NCI-H146 (cell line): ENCODE measurements at places on chromosomes 3 and 15.

DNA sequence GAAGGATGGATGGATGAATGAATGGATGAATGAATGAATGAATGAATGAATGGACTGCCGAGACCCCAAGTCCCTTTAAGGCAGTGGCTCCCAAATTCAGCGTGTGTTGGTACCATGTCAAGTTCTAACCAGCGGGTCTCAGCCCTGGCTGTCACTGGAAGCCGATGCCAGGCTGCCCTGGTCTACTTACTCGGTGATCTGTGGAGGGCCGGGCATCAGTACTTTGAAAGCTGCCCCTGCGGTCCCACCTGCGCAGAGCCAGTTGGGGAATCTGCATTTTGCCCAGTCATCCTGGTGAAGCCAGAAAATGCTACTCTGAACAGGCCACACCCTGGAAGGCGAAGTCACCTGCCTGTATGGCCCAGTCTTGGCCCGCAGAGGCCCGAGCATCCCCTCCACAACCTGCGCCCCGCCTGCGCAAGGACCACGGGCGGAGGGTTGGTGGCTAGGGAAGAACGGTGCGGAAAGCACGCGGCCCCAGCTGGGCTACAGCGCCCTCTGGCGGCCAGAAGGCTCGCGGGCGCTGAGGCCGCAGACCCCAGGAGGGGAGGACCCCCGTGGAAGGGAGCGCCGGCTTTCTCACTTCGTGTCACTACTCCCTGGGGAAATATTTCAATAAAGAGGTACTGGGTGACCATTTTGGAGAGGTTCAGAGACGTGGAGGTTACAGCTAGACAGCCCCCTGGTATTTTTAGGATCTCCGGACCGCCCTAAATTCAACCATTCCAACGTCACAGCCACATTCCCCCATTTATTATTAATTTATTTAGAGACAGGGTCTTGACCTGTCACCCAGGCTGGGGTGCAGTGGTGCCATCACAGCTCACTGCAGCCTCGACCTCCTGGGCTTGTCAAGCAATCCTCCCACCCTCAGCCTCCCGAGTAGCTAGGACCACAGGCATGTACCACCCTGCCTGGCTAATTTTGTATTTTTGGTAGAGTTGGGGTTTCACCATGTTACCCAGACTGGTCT is 34.9 kb downstream of the PRKCD start:
- peak; percentile 49 for DNase-seq

DNA sequence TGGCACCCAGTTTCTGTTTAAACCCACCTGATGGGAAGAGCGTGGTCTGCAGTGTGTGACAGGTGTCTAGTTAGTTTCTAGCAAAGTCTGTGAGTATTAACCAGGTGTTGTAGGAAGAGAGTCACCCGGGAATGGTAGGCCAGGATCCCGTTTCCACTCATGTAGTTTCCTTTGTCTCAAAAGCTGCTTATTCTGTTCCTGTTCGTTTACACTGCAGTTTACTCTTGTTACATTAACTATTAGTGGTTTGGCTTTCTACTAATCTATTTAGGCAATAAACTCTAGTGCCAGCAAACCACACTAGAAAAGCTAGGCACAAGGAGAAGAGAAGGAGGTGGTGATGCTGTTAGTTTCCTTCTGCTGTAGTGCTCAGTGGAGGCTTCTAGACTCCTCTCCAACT is 32.7 kb downstream of the WDR76 start:
- no peak for DNase-seq

DNA sequence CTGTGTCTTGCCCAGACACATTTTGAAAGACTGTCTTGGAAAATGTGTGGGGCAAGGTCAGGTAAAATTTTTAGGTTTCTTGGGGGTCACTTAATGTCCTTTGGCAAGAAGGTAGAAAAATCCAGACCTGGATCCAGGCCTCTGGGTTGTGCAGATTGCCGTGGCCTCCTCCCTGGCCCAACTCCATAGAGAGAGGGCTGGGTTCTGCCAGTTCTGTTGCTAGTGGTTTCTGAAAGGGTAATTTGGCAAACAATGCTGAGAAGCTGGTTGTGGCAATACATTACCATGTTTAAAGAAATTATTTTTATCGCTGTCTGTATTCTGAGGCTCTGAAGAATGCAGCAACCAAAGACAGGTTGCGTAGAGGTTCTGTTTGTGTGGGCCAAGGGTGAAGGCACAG is 20.2 kb upstream of the TMEM158 start:
- DNase-seq, result no peak

DNA sequence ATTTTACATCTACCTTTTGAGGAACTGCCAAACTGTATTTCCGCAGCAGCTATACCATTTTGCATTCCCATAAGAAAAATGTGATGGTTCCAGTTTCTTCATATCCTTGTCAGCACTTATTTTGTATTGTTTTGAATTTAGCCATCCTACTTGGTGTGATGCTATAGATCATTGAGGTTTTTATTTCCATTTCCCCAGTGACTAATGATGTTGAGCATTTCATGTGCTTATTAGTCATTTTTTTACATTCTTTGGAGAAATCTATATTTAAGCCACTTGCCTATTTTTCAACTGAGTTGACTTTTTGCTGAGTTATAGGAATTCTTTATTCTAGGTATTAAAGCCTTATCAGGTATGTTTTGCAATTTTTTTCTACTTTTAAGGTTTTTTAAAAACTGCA is 347.6 kb upstream of the RARB start:
- no peak for DNase-seq

DNA sequence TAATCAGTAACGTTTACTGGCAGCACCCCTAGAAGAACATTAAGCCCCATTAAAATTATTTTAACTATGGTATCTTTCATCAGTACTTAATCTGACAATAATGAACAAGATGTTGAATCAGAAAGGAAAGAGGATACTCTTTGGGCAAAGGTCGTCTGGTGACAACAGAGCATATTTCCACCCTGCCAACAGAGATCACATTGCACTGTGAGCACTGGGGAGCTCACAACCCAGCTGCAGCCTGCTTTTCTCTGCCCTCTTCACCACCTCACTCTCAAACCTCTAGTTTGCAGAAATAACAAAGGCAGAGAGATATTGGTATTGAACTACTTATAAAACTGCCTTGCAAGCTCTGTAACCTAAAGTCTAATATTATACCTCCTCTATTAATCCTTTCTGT is 130.0 kb downstream of the FBN1 start:
- DNase-seq, result peak; percentile 15

DNA sequence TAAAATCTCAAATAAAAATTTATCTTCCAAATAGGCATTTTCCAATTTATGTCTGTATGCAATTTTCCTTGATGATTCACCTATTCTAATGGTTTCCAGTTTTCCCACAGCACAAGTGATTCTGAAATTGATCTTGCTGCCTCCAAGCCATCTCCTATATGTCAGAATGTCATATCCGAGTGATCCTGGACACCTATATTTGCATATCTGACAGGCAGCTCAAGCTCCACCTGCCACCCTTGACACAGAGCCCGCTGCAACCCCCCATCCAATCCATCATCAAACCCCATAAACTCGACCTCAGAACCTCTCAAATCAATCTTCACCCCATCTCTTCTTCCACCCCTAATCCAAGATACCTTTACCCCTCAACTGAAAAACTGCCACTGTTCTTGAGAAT is 579.5 kb downstream of the EPHB1 start:
- no peak for DNase-seq

DNA sequence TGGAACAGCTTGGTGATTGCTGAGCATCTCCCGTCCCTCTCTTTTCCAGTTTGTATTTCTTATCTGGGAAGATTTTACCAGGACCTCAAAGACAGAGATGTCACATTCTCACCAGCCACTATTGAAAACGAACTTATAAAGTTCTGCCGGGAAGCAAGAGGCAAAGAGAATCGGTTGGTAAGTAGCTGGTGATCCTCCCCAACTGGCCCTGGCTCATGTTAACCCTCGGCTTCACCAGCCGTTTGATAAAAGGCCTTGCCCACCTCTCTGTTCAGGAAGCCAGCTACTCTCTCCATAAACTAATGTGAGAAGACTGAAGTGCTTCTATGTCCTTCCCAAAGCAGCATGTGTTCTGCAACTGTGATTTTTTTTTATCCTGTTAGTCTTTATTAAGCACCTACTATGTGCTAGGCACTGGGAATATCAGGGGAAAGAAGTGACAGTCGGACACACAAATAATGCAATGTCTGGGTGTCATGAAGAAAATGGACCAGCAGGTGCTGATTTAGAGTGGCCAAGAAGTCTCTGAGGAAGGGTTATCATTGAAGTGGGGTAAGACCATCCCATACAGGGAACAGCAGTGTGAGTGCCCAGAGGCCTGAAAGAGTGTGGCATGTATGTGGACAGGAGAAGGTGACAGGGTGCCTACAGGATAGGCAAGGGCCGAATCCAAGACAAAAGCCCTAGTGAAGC is 1.2 kb downstream of the MANF start:
- no peak for DNase-seq

GRCh38 chr15:55791551-55792400 is 48.8 kb upstream of the PRTG start:
- no peak for DNase-seq

DNA sequence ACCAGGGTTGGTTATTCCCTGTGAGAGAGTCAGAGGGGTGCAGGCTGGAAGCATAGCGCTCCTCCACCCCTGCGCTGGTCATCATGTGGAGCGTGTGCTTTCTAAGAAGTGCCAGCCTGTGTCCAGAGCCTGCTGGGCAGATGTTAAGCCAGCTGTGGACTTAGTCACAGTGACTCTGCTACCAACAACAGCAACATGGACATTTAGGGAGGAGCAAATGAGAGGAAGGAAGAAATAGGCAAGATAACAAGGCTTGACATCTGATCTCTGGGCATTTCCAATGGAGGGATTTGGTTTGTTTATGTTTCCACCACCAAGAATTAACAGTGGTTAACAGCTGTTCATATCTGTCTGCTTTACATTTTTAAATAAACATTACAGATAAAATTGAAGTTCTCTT is 36.4 kb upstream of the MYZAP start:
- no peak for DNase-seq

- DNase-seq, result peak; percentile 72
These were observed at the start of gene CHRNB4 for GRCh38 chr15:78641102-78641748. CHRNB4 (minus strand) TSS chr15:78641210; CDS start chr15:78641133, 77 bp downstream.

- no peak for DNase-seq
These were observed 9.1 kb upstream of the FETUB start for GRCh38 chr3:186630950-186631641.

- DNase-seq, result no peak
These were observed 358.6 kb upstream of the ARHGEF26 start for GRCh38 chr3:153762411-153763235.
